ENCODE measurements at places on chromosomes 5 and 9.

DNA sequence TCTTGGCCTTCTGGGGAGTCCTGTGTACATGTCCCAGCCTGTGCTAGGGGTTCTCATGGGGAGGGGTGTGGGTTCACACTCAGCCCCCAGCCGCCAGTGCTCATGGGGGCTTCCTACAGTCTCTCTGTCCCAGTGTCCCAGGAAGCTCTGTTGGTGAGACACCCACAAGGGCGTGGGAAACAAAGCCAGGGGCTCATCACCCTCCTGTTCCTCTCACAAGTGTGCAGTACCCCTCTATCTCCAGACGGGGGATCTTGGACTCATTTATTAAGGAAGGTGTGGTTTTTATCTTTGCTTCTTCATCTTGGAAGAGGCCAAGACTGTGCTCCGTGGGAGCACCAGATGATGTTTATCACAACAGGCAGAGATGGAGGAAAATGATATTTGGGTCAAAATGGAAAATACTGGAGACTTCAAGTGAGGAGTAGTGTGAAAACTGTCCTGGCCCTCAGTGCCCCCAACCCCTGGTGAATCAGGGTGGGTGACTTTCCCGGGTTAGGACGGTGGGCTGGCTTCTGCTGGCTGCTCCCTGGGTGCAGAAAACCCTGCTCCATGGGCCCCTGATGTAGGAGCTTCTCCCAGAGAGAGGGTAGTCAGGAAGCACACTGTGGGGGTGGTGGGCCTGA lies 15.2 kb downstream of the TMEM171 start:
- no peak for DNase-seq

DNA sequence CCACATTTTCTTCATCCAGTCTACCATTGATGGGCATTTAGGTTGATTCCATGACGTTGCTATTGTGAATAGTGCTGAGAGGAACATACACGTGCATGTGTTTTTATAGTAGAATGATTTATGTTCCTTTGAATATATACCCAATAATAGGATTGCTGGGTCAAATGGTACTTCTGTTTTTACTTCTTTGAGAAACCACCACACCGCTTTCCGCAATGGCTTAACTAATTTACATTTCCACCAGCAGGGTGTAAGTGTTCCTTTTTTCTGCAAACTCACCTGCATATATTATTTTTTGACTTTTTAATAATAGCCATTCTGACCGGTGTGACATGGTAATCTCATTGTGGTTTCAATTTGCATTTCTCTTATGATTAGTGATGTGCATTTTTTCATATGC lies 82.2 kb upstream of the RFX3 start:
- DNase-seq: no peak

- DNase-seq: no peak
Observed at GRCh38 chr9:106084702-106085101, 390.4 kb downstream of the TMEM38B start.

DNA sequence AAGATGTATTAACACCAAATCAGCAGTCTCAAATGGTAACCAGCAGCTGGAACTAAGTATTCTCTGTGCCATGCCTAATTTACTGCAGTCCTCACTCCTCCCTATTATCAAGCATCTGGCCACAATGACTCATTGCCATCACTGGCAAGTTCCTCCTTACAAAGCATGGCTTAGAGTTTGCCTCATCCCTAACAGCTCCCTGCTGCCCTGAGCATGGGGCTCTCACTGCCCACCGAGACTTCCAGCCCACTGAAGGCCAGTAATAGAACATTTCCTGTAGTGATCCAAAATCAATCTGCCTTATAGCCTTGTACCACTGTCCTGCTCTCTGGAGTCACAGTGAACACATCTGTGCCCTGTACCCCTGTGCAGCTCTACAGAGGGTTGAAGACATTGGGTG lies 211.9 kb upstream of the TRIM32 start:
- DNase-seq: no peak

DNA sequence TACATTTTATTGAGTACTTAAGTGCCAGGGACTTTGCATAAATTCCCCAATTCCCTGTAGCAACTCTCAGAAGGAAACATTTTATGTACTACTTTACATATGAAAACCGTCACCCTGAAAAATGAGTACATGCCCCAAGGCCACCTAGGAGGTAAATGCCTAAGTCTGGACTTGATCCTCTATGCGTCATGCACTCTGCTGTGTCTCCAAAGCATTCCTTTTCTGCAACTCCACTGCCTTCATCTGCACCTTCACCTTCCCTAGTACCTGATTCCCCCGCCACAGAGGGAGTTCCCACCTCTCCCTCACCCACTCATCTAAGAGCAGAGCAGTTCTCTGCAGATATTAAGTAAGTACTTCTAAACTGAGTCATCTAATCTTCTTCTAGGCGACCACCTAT lies 75.2 kb upstream of the HRH2 start:
- DNase-seq: no peak

- no peak for DNase-seq
Observed at GRCh38 chr9:27085456-27085855, 23.6 kb upstream of the TEK start.

DNA sequence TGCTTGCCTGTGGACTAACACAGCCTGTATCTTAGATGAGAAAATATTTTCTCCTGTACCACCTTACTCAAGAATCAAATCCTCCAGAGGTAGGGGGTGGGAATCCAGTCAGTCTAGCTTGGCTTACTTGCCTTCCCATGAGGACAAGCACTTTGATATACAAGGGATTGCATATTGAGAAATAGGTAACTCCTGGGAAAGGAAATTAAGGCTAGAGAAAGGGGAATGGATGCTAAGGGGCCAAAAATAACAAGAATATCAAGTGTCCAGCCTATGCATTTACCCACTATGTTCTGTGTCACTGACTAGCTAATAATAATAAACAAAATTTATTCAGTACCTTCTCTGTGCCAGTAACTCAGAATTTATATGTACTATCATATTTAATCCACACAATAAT lies 21.4 kb upstream of the SNX2 start:
- DNase-seq: no peak

GRCh38 chr9:99231711-99232110 lies 9.6 kb downstream of the SEC61B start:
- DNase-seq: no peak

- no peak for DNase-seq
Observed at GRCh38 chr5:362978-363765, 41.7 kb downstream of the AHRR start.

DNA sequence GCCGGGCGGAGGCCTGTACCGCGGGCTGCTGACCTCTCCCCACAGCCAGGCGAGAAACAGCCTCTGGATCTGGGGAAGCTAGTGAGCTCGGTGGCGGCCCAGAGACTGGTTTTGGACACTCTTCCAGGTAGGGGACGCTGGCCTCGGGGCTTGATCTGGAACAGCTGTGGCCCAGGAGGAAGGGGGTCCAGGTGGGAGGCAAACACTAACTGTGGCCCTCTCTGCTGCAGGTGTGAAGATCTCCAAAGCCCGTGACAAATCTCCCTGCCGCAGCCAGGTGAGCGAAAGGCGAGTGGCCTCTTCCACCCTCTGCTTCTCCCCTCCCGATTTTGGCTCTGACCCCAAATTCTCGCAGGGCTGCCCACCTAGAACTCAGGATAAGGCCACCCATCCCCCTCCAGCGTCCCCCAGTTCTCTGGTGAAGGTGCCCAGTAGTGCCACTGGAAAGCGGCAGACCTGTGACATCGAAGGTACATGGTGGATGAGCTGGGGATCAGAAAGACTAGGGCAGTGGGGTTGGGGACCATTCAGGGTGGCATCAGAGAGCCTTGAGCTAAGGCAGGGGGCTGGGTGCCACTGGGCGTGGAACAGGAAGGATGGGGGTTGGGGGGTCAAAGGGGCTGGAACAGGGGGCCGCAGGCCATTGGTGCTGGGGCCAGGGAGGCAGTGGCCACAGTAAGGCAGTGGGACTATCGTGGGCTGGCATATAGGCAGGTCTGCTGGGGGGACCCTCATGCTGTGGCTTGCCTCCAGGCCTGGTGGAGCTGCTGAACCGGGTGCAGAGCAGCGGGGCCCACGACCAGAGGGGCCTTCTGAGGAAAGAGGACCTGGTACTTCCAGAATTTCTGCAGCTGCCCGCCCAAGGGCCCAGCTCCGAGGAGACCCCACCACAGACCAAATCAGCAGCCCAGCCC lies 12.9 kb upstream of the SLC34A1 start:
- DNase-seq: no peak

DNA sequence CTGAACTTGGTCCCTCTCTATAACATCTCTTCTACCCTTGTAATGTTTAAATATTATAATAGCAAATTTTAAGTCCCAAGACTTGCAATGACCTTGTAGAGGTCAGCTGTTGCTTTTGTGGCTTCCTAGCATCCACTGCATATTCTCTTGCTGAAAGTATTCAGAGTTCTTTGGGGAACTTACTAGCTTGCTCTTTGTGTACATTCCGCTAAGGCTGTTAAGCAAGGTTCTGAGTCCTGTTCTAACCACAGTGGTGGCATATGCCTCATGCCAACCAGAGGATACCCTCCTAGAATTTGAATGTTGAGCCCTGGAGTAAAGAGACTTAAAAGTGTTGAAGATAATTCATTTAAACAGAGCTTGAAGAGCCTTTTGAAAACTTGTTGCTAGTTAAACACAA lies 570.9 kb downstream of the TLE1 start:
- no peak for DNase-seq

- peak; percentile 18 for DNase-seq
Observed at GRCh38 chr5:141513627-141514329, 24.9 kb downstream of the PCDHGC5 start.

GRCh38 chr5:35046774-35047173 lies 975 bp downstream of the AGXT2 start:
- DNase-seq: no peak

DNA sequence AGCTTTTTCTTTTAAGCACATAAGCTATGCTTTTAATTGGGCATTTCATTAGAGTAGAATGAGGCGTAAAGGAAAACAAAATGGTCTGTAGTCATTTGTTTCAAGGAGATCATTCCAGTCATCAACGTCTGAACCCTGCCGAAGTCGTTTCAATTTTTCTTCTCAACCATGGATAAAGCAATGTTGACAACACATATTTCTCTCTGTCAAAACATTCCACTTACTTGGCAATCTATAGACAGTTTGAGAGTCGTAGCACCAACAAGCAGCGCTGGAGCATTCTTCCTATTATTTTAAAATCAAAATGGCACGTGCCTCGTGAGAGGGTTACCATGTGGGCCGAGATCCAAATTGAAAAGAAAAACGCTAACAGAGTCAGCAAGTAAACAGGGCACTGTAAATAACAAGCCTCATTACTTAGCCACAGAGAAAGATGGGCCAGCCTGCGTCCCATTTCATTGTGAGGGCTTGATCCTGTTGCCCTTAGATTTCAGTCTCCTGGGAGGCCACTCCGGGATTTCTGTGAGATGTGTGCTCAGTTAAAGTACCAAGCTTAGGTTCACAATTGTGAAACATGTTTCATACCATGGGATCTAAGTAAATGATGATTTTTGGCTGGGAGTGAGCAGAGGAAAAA lies 422.9 kb downstream of the DTWD2 start:
- no peak for DNase-seq

DNA sequence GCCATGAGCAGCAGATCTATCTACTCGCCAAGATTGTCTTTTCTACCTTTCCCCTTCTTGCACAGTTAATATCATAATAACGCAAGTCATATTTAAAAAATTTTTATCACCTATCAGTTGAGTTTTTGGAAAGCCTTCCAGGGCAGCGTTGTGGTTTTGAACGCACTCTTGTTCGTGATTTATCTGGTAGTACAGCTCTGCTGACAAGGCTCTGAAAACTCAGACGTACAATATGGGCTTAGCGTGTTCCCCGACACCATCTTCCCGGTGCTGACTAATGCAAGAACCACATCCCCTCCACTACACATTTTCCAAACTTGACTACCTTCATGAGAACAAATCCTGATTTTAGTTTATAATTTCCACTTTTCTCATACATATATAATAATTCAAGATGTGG lies 1.6 kb upstream of the NFIL3 start:
- DNase-seq: no peak

- no peak for DNase-seq
Observed at GRCh38 chr9:92181296-92181695, 66.1 kb upstream of the SPTLC1 start.

- no peak for DNase-seq
Observed at GRCh38 chr9:120431268-120431667, 148.7 kb downstream of the CDK5RAP2 start.

- DNase-seq: no peak
Observed at GRCh38 chr5:36272136-36272690, 29.5 kb downstream of the RANBP3L start.

DNA sequence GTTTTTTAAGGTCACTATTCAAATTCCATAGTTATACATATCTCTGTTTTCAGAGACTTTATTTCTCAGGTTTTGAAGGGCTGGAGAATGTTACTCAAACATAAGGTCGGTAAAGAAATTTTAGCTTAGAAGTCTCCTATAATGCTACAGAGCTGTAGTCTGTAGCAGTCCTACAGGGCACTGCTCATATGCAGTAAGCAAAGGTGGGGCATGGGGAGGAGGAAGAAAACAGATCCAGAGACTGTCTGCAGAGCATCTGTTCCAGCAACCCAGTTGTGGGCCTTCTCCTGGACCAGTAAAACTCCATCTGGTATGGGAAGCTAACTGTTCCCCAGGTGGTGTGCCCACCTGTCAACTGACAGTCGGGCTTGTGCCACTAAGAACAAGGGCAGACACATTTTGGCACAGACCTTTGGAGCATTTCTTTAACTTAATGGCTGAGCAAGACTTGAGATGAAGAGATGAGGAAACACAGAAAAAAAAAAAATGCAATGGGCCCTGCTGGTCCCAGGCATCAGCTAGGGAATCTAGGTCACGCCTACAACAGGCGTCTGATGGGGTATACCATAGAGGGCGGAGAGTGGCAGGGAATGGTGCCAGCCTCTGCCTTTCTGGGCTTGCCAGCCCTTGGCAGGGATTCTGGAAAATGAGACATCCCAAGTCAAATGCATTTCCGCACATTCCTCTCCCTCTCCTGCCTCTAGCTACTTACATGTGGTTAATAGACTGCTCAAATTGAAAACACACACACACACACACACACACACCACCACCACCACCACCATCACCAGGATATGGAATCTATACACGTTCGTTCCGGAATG lies 218.9 kb downstream of the ARL15 start:
- no peak for DNase-seq

- no peak for DNase-seq
Observed at GRCh38 chr5:28517691-28518090, 1479.3 kb upstream of the CDH9 start.

DNA sequence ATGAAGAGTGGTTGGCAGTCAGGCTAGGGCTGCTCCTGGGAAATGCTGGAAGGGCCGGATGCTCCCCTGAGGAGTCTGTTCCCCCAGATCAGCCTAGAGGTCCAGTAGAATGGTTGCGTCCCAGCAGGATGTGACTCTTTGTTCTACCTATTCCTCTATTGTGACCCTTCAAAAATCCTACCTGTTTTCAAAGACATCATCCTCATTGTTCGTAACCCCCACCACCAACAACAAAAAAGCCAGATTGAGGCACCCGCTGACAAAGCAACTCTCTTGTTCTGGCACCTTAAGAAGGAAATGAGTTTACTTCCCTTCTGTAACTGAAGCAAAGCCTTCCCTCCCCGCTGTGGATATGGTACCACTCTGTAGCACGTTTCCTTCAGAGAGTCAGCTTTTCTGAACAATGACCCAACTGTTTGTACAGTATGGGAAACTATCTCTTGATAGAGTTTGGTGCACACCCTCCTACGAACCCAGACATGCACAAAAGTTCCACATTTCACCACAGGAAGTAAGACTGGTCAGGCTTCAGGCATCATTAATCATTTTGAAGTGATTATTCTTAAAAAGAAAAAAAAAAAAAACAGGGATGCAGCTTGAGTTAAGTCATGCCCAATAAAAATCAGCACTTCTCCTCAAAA lies 207.2 kb downstream of the ENC1 start:
- DNase-seq: no peak

All from stimulated activated CD8-positive, alpha-beta memory T cell treated with anti-CD3 and anti-CD28 coated beads, Interleukin-4, amount 100 ng/mL, for 1 hour (primary cell).